ENCODE measurements at places on chromosomes 7 and 10. TPM values are rescaled to one million over a fixed set of nuclear protein-coding genes. Genes with fewer than 3 reads are reported as not detected.

SPDYE9 gene
- not detected for polyA plus RNA-seq

DNA sequence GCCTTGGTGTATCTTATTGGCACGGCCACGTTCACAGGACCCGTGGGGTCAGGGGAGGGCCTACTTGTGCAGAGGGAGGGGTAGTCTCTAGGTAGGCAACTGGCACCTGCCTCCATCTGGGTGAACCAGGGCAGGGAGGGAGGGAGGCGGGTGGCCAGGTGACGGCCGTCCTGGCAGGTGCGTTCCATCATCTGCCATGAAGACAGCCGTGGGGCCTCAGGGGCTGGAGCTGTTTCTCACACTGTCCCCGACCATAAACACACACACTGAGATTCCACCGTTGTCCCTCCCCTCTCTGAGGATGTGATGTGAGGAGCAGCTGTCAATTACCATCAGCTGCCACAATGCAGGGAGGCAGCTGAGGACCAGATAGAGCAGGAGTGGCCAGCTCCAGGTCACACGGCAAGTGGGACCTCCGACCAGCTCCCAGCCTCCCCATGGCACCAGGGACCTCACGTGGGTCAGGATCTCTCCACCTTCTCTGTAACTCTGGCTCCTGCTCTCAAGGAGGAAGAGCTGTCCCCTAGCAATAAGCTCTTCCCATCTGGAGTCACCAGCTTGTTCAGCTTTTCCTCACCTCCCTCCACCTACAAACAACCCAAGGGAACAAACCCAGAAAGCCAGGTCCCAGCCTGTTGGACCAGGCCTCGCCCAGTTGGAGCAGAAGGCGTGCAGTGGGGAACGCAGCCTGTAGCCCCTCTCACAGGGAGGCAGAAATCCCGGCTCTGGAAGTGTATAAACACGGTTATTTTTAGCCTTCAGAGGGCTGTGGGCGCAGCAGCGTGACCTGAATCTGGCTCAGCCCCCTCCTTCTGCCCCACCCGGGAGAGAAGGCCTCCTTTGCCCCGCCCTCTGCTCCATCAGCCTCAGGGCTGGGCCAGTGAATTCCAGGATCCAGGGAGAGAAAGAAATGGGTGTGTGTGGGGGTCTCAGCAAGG, 33.1 kb downstream of the ZMIZ1 start:
- no peak overlapping the region for H3K27ac ChIP-seq
- H3K4me1 ChIP-seq: peaks cover 18% of the 10 kb centered on the region
- H3K4me3 ChIP-seq: no peak overlapping the region
- H3K36me3 ChIP-seq: no peaks in the 10 kb centered on the region

SLC13A1 gene
- polyA plus RNA-seq: not detected

SPDYE18 gene
- not detected for polyA plus RNA-seq

DNA sequence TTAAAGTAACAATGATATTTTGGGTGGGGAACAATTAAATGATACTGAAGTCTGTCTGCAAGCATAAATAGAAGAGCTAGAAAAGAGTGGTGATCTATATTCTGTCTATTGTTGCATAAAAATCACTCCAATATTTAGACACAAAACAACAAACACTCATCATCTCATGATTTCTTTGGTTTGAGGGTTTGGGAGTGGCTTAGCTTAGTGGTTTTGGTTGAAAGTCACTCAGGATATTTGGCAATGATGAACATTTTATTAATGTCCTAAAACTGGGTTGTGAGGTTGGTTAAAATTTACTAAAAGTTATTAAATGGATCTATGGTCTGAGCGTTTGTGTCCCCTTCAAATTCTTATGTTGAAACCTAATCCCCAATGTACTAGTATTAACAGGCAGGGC, 54.7 kb upstream of the EGFR start:
- no peak overlapping the region for H3K4me3 ChIP-seq
- H3K36me3 ChIP-seq: no peaks in the 10 kb centered on the region
- H3K27ac ChIP-seq: peak overlapping the region; percentile 28
- peaks cover 47% of the 10 kb centered on the region for H3K4me1 ChIP-seq

CLEC5A gene
- 0.07 TPM for polyA plus RNA-seq

DNA sequence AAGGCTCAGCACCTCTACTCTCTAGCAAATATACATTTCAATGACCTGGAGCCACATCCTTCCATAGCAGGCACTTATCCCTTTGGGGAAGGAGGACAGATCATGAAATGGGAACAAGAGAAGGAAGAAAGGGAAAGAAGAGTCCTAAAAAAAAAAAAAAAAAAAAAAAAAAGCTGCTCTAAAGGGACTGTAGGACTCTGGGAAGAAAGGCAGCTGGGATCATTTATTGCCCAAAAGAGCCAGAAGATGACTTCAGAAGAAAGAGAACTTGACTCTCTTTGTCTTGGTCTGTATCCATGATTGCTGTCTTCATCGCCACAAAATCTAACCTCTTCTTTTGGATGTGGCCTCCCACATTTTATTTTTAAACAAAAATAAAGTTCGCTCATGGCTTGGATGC, 203.6 kb upstream of the CELF2 start:
- H3K27me3 ChIP-seq: no peaks in the 10 kb centered on the region
- no peak overlapping the region for H3K4me3 ChIP-seq
- no peak for DNase-seq
- H3K27ac ChIP-seq: no peak overlapping the region
- H3K4me1 ChIP-seq: no peaks in the 10 kb centered on the region

C10orf62 gene
- polyA plus RNA-seq: 0.06 TPM

DNA sequence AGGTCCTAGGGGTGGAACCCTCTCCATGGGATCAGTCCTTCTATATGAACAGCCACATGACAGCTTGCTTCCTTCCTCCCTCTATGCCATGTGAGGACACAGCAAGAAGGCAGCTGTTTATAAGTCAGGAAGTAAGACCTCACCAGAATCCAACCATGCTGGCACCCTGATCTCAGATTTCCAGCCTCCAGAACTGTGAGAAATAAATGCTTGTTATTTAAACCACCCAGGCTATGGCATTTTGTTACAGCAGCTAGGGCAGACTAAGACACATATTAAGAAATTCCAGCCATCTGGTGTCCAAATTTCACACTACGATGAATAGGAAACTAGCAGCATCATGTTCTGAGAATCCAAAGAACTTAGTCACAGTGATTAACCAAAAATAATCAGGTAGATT, 140.1 kb downstream of the ZFAND4 start:
- no peak overlapping the region for H3K4me3 ChIP-seq
- H3K36me3 ChIP-seq: no peaks in the 10 kb centered on the region
- no peaks in the 10 kb centered on the region for H3K27me3 ChIP-seq
- no peak overlapping the region for H3K27ac ChIP-seq
- DNase-seq: no peak
- no peaks in the 10 kb centered on the region for H3K4me1 ChIP-seq

DGKB gene
- not detected for polyA plus RNA-seq

CDNF gene
- 1.1 TPM for polyA plus RNA-seq

Data from keratinocyte (primary cell).